ENCODE measurements at places on chromosomes 4 and X.

- DNase-seq: no peak
Measured at GRCh38 chr4:20662851-20663250, 37.4 kb upstream of the PACRGL start.

GRCh38 chr4:133483600-133484246 lies 334.6 kb downstream of the PCDH10 start:
- no peak for DNase-seq

DNA sequence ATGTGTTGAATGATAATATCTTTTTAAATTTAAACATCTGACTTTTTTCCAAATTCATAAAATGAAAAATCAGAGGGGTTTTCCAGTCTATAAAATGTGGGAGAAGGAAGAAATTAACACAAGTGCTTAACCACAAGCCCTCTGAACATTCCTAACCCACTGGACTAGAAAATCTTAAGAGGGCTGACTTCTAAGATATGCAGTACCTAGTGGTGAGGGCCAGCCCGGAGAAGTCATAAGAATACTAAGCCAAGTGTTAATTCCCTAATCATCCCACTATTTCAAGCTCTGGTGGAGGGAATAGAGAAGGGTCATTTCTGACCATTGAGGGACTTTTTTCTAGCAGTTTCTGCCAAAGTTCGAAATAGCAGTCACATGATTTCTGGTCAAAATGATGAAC lies 86.9 kb upstream of the NEIL3 start:
- no peak for DNase-seq

- no peak for DNase-seq
Measured at GRCh38 chr4:172726001-172726423, 442.6 kb upstream of the GALNT7 start.

DNA sequence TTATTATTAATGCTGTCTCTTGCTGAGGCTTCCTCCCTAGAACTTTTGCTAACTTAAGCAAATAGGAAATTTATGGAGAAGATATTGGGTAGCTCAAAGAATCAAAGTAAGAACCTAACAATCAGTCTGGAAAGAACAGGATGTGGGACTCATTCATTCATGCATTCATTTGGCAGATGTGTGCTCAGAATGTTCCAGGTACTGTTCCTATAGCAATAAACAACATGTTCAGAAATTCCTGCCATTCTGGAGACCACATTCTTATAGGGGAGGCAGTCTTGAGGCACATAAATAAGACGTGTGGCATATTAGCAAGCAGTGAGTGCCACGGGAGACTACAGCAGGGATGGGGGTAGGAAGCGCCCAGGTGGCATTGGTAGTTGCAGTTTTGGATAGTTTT lies 5.0 kb downstream of the GRK4 start:
- DNase-seq: no peak

DNA sequence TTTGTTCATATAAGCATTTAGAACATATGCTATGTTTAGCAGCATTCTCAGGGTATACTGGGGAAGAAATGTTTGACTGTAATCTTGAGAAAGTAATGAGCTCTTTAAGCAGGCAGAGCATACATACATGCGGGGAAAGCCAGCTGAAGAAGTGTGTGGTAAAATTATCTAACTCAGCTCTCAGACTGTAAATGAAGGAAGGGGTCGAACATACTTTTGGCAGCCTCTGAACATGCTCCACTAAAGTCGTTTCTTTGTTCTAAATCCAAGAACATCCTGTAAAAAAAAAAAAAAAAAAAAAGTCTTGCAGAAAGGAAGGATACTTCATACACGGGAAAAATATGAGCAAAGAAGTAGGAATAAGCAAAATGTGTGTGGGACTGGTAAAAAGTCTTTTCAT lies 224.8 kb downstream of the GRID2 start:
- no peak for DNase-seq

DNA sequence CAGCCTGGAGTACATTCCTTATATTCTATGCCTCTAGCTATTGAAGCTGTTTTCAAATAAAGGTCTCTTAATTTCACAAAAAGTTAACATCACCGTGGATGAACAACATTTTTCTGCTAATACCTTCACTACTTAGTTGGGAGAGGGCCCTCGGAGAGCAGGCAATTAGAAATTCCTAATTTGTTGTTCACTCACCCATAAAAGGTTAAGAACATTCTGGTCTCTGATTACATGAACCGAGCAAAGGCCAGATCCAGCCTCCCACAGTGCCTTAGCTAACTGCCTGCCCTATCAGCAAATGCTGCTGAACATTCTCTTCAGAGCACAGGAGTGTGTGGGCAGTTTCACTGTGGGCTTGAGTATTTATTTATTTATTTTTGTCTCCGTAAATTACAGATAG lies 36.0 kb upstream of the TTC29 start:
- DNase-seq: no peak

DNA sequence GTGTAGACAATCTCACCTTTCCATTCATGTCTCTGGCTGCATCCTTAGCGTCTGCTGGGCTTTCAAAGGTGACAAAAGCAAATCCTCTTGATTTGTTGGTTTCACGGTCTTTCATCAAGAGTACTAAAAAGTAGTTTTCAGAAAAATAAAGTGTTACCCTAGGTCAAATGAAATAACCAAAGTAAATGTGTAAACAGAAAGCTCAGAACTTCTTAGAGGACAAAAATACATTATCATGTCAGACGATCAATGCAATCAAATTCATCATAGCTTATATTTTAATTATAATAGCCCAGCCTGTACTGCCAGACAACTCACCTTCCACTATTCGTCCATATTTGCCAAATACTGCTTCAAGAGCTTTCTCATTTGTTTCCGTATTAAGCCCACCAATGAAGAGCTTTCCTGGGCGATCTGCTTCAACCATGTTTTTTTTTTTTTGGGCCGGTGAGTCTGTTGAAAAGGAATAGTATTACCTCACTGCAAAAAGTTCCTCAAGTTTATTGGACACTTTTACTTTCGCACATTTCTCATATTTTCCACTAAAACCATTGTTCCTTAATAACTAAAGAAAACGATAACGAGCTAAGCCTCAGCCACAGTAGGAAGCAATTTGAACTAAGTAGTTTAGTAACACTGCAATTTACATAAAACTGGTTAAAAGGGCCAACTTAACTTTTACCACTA lies 1.4 kb downstream of the RBMX start:
- no peak for DNase-seq

GRCh38 chr4:80265571-80266252 lies 752 bp upstream of the FGF5 start:
- no peak for DNase-seq

DNA sequence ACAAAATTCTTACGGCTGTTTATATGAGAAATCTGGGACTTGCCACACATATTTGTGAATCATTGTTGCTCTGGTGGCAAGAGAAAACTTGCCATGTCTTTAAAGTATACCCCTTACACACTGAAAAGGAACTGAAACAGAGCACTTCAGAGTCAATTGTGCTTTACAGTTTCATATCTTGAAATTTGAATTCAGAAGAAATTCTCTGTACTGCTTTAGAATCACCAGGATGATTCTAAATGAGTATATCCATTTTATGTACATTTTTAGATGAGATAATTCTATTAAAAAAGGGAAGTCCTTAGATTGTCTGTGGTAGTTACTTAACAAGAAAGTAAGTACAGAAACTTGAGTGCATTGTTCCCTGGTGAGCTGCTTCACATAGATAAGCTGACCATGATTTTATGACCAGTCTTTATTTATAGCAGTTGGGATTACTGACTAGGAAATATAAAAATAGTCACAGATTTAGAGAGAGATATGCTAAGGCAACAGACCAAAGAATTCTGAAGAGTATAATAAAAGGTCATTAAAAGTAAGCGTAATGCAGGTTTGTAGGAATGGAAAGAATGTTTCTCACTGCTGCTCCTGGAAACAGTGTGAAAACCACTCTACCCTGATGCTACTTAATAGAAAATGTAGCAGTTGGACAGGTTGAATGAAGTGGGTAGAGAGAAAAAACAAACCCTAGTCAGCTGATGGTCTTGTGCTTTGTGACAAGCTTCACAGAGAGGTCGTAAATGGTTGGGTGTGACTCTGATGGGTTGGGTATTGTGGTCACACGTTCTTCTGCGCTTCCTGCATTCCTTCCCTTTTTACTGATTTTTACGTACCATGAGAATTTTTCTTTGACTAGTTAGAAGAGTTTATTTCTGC lies 41.0 kb downstream of the FNIP2 start:
- DNase-seq: no peak

- DNase-seq: no peak
Measured at GRCh38 chr4:103756741-103757140, 37.0 kb upstream of the TACR3 start.

DNA sequence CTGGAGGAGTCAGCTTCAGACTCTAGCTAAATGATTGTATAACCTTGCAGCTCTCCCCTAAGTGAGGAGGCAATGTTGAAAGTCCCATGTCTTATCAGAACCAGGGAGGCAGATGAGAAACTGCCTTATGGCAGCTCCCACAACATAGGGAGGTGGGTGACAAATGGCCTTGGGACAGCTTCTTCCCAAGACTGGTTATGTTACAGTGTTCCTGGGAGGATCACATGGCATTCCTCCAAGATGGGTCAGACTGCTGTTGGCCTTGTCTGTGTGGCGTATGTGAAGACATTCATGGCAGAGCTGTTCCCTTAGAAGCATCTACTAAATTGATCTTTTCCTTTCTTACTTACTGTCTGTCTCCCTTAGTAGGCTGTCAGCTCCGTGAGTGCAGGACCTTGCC lies 42.0 kb downstream of the HPRT1 start:
- DNase-seq: no peak

- DNase-seq: no peak
Measured at GRCh38 chrX:44080083-44080482, 106.9 kb upstream of the NDP start.

DNA sequence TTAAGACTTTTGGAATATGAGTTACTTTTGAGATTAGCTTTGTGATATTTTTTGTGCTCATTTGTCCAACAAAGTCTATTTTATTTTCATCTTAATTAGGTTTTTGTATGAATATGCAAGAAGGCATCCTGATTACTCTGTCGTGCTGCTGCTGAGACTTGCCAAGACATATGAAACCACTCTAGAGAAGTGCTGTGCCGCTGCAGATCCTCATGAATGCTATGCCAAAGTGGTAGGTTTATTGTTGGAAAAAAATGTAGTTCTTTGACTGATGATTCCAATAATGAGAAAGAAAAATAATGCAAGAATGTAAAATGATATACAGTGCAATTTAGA lies 10.8 kb downstream of the ALB start:
- DNase-seq: no peak

DNA sequence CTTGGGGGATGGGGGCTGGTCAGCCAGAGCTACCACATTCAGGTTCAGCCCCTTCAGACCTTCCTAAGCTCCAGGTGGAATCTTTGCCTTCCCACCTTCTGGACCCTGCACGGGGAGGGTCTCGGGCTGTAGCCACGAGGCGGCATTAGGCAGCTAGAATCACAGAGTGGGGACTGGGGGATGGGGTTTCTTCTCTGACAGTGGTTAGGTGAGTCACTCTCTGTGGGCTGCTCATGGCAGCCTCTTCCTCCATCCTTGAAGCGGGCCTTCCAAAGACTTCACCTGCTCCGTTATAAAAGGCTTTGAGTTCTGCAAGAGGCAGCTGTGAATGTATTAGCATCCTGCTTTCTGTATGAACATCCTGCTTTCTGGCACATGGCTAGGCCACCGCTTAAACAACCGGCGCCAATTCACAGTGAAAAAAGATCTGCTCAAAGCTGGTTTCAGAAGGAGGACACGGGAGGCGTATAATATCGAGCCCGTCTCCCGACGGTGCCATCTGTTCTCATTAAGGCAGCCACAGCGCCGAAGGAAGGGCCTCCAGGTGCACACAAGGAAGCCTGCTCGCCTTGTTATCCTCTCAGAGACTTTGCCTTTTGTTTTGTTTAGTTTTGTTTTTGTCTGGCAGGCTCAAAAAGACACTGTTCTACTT lies 74.3 kb upstream of the IGFBP7 start:
- no peak for DNase-seq

- no peak for DNase-seq
Measured at GRCh38 chr4:109989044-109989443, 76.4 kb downstream of the EGF start.

DNA sequence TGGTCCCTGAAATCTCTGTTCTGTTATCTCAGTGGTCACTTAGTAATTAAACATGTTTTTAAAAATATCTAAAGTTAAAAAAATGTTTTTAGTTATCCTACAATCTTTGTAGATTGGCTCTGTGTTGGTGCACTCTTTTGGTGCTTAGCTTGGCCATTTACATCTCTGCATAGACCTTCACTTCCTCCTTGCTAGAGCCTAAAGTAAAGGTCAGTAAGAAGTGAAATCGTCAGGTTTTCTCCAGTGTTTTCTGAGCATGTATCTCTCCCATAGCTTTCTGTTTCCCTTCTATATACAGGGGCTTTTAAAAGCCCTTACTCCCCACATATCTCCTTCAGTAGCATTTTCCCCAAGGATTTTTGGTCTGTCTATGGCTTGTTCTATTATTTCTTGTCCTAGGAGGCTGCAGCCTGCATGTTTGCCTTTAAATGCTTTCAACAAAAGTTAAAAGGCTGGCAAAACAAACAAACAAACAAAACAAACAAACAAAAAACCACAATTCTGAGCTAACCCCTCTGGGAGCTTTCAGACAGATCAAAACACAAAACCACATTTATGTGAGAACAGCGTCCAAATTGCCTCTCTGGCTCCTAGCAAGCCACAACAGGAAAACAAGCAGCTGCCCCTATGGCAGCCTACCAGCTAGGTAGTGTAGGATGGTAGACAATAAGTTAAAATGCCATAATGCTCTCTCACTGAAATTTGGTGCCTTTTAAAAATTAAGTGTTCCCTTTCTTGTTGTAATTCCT lies 27.3 kb upstream of the GPRASP2 start:
- DNase-seq: no peak

DNA sequence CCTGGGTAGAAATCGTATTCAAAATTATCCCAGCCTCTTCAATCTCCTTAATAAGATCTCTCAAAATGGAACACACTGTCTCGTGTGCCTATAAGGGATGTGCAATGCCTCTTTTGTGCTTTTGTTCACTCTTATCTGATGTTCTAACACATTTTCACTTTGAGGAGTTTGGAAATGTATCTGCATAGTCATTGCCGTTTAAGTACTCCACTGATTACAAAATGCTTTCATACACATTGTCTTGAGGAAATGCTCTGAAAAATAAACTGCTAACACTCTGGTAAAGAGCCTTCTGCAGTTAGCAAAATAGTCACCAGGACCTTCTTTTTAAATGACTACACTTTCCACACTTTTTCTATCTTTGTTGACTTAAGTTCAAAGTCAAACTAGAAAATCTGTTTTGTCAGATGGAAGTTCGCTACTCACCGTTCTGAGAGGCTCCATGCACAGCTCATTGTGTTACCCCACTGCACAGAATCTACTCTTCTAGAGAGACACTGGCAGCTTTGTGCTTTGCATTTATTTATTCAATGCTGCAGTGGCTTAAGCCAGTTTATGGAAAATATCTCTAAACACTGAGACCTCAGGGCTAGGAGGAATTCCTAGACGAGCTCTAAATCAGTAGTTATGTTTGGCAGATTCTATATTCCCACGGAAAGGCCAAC lies 159.0 kb downstream of the CHIC2 start:
- DNase-seq: no peak
